ENCODE measurements at places on chromosomes 2 and 18.

- DNase-seq = no peak
Observed at GRCh38 chr2:121860033-121860757, 104.7 kb downstream of the TSN start.

- DNase-seq = no peak
Observed at GRCh38 chr2:30037016-30037415, 109.8 kb upstream of the YPEL5 start.

GRCh38 chr2:226716126-226716525, 83.5 kb downstream of the IRS1 start:
- DNase-seq = no peak

- no peak for DNase-seq
Observed at GRCh38 chr2:110153416-110153815, 37.8 kb upstream of the MALL start.

DNA sequence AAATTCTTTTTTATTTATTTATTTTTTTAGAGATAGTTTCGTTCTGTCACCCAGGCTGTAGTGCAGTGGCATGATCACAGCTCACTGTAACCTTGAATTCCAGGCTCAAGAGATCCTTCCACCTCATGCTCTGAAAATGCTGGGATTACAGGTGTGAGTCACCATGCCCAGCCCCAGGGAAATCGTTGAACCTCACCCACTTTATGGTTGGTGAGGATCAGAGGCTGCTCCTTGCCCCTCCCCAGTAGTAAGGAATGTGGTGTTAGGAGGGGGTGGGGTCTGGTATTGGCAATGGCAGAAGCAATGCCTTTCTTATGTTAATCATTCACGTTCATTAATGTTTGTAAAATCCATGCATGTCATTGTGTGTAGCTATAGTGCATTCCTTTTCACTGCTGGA, 161.9 kb downstream of the SUCLG1 start:
- DNase-seq = peak; percentile 51

GRCh38 chr2:65070172-65070830, 14.1 kb downstream of the CEP68 start:
- no peak for DNase-seq

GRCh38 chr2:45014016-45014702, 4.9 kb upstream of the SIX2 start:
- peak; percentile 92 for DNase-seq

DNA sequence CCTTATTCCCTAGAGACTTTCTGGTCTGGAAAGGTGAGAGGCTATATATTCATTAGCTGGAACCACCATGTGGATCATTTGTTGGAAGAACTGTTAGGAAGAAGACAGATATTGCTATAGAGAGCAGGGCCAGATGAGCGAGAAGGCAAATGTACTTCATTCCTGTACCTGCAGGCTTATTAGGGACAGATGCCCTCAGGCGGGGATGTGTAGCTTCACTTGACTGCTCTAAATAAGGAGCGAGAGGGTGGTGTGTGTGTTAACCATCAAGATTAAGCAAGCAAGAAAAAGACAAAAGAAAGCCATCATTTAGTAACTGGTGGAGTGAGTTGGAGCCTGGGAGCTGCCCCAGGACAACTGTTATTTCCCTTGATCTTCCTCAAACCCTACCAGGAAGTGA, 36.4 kb downstream of the NEDD4L start:
- DNase-seq = no peak

DNA sequence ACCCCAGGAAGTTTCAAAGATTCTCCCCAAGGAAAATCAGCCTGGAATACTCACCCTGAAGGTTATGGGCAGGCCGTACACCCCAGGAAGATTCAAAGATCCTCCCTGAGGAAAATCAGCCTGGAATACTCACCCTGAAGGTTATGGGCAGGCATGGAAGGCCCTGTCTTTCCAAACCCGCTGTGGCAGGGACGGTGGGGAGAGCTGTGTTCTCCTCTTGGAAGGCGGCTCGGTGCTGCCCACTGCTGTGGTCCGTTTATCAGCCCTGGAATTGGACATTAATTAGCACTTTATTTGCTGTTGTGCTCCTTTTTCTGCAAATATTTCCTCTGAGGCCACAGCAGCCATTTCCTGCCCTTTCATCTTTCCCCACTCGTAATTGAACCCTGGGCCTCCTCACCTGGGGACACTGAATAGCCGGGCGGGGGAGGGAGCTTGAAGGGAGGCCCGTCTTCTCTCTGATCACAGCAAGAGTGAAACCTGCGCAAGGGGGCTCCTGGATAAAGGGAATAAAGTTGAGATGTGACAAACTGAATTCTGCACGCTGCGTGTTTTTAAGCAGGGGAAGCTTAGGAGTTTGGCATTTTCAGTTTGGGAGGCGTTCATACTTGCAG, 308.7 kb upstream of the SALL3 start:
- no peak for DNase-seq

- peak; percentile 26 for DNase-seq
Observed at GRCh38 chr2:85433511-85434089, 15.1 kb downstream of the SH2D6 start.

DNA sequence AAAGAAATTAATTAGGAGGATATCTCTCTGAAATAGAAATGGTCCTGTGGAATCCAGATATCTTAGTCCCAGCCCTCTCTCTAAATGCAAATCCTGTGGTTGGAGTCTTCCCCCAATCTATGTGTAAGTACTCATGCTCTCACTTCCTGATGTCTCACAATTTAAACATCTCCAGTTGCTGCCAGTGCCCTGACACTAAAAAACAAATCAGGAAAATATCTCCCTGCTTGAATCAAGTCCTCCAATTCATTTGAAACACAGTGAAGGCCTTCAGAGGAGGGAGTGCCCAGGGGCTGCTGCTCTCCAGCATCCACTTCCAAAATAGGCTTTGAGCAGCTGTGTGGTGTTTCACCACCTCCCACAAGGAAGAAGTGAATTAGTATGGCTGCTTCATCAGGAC, 413.8 kb downstream of the RAD51AP2 start:
- DNase-seq = no peak

GRCh38 chr2:20589975-20590703, 60.8 kb downstream of the HS1BP3 start:
- no peak for DNase-seq

- no peak for DNase-seq
Observed at GRCh38 chr18:27942706-27943105, 234.2 kb downstream of the CDH2 start.

DNA sequence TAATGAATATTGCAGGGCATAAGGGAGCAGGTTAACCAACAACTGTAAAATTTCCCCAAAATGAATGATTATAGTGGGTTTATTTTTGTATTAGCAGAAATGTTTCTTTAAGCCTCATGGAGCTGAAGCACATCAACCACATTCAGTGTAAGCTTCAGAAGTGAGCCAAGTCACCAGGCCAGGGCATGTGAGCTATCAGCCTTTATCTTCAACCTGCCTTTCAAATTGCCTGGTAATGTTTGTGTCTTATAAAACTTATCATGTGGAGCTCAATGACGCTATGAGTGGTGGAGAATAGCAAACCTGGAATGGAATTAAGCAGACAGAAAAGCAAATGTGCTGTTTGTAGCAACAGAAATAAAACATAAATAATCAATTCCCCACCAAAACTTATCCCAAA, 1068.4 kb downstream of the LRP1B start:
- no peak for DNase-seq

DNA sequence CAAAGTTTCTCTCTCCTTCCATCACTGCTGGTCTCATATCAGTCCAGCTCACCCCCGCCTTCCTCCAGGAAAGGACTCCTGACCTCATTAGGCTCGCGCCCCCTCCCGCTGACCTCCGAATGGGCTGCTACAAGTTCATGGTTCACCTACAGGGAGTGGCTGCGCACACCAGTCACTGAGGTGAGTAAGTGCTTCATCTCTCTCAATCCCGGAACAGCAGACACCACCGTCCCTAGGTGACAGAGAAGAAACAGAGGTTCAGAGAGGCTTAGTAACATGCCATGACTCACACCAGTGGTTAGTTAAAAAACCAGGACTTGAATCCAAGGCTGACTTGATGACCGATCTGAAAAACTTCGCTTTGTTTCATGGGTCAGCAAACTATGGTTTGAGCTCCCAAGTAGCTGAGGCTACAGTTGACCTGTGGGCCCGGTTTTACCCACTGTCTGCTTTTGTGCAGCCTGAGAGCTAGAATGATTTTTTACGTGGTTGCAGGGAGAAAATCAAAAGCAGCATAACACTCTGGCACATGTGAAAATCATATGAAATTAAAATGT, 42.0 kb downstream of the ZFP36L2 start:
- no peak for DNase-seq

DNA sequence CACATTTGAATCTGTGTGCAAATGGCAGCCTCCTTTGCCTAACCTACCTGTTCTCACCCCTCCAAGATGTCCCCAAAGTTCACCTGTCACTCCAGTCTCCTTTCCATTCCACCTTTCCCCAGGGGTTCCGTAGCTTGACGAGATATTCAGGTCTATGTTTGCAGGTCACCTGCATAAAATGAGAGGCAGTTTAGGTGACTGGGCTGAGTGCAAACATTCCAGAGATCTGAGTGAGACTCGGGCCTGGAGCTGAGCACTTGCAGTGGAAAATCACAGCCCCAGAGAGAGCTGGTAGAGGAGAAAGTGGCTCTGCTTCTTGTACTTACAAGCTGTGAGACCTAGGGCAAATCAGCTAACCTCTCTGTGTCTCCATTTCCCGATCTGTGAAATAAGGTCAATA, 20.1 kb downstream of the CAPN14 start:
- DNase-seq = no peak

GRCh38 chr2:217802266-217802665, 200.5 kb downstream of the TNS1 start:
- no peak for DNase-seq

DNA sequence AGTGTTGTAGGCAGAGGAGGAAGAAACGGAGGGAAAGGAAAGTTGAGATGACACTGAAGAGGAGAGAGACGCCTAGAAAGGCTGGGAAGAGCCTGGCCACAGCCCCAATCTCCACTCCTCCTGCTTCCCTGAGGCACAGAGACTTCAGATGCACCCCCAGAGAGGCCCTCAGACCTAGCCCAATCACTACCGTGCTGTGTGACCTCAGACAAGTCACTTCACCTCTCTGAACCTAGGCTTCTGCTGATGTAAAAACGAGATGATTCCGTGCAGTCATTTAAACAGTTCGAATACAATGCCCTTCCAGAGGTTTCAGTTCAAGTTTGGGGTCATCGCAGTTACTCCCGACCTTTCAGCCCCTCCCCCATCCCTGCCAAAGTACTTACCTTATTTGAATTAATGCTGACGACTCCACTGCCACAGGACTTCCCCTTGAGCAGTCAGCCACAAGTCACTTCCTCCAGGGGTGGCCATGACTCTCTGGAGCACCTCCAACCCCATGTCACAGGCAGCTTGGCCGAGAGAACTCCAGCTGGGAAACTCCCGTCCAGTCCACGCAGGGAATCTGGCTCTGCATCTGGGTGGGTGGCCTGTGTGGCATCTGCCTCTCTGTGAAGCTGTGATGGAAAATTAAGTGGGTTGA, 105.2 kb upstream of the ID2 start:
- no peak for DNase-seq

- no peak for DNase-seq
Observed at GRCh38 chr2:45789317-45789716, 137.8 kb downstream of the PRKCE start.

DNA sequence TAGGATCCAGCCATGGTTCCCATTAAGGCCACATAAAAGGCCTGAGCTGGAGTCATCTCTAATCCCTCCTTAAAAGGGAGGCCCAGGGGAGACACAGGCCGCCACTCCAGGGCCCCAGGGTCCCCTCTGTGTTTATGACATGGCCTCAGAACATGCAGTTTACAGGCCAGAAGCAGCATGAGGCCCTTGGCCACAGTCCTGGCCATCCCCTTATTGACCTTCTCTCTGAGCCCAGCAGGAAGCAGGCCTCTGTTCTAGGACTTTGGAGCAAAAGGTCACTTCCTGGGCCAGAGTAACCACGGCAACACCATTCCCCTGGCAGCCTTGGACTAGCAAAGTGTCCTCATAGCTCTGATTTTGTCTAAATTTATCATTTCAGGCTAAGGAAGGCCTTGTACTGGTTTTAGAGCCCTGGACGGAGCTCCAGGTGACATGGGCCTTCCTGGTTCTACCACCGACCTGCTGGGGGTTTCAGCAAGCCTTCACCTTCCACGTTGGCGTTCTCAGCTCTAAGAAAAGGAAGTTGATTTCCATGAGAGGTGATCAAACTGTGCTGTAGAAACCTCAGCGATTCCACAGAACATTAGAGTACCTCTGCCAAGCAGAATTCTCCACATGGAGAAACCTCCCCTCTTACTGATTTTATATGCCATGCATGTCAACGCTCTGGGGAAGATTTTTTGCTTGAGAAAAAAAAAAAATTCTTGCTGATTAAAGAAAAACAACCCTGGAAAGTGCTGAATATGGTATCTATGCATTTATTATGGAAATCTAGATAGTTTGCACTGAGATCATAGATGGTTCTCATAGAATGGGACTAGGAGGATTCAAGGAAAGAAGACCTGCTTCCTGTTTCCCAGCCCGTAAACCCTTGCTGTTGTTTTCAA, 53.7 kb downstream of the HS1BP3 start:
- no peak for DNase-seq

- DNase-seq = no peak
Observed at GRCh38 chr2:36482576-36483214, 115.3 kb downstream of the FEZ2 start.

- DNase-seq = no peak
Observed at GRCh38 chr18:25055076-25055475, 296.9 kb downstream of the ZNF521 start.

GRCh38 chr2:166573391-166573790, 79.3 kb upstream of the SCN7A start:
- DNase-seq = peak; percentile 23

DNA sequence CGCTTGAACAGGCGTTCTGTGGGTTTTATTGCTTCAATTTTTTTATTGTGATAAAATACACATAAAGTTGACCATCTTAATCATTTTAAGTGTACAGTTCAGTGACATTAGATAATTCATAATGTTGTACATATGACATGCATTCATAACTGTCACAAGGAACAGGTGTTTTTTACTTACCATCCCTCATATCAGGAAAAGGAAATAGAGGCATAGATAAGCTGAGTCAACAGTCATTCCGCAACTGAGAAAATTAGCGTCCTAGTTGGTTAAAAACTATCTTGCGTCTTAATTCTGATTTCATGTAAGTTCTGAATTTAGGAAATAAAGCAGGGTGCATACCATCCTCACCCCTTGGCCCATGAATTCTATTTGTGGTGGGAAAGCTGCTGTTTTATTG, 36.5 kb downstream of the PLB1 start:
- no peak for DNase-seq

DNA sequence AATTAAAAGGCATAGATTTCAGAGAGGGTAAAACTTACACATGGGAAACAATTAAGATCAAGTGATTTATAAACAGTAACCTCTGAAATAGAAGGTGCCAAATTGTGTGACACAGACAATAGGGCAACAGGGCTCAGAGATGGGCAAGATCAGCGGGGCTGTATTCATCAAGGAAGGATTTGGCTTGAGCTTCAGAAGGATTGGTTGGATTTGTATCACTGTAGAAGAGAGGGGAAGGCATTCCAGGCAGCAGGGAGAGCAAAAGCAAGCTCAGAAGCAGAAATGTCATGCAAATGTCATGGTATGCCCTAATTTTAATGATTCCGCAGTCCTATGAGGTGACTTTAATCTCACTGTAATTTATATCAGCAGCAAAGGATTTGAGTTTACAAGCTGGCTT, 415.0 kb upstream of the NRP2 start:
- DNase-seq = no peak

GRCh38 chr2:39216346-39217191, 27.2 kb downstream of the CDKL4 start:
- DNase-seq = no peak

GRCh38 chr2:85413592-85414420, 3.6 kb upstream of the CAPG start:
- no peak for DNase-seq

Measured in iPS-NIHi11 (cell line).